ENCODE measurements at places on chromosomes 4 and X.

DNA sequence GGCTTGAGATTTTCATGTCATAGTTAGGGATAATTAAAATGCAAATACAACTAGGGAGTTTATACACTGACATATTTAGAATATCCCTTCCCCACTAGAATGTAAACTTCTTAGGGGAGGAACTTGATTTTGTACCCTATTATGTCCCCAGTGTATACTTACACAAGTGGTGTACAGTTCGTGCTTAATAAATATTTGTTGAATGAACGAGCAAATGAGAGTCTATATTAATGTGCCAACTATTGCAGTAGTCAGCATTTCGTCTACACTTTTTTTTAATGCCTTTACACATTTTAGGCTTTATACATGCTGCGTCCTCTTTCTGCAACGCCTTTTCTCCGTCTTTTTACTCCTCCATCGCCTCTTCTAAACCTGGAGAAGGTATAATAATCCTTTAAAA, 8.4 kb upstream of the MOB1B start:
- DNase-seq, result no peak

GRCh38 chr4:68950033-68950432, 1.6 kb downstream of the UGT2A3 start:
- DNase-seq, result no peak

GRCh38 chrX:108299101-108299591, 139.1 kb downstream of the COL4A6 start:
- peak; percentile 65 for DNase-seq

GRCh38 chr4:13298655-13299054, 185.5 kb downstream of the RAB28 start:
- no peak for DNase-seq

DNA sequence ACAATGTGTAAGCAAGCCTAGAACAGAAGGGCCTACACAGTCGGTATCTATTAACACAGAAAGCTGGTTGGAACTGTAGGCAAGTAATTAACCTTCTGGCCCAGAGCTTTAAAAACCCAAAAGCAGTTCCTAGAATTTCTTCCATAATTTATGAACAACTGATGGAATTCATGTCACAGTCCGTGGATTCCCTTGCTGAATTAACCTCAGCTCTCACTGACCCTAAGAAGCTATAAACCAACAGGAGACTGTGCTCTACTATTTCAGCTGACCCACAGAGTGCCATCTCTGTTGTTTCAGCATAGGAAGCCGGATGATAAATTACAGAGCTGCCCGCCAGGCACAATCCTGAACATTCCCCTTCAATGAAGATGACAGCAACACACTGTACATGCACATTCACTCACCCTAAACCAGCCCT, 157.3 kb downstream of the PRDM5 start:
- no peak for DNase-seq

- peak; percentile 39 for DNase-seq
Observed at GRCh38 chrX:69618803-69619202, 2.9 kb downstream of the EDA start.

DNA sequence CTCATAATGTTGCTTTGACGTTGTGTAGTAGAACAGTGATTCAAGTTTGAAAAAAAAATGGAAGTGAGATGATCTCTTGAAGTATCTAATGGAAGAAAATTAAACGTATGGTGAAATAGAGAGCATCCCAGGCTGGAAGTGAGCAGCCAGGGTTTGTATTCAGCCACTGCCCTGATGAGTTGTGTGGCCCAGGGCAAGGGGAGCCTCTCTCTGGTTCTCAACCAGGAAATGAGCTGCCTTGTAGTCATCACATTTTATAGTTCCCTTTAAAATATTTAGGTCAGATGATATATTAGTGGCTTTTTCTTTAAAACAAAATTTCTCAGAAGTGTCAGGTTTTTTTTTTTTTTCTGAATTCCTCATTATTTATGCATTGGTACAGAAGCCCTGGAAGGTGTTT, 150.3 kb downstream of the GPAT3 start:
- DNase-seq, result no peak

DNA sequence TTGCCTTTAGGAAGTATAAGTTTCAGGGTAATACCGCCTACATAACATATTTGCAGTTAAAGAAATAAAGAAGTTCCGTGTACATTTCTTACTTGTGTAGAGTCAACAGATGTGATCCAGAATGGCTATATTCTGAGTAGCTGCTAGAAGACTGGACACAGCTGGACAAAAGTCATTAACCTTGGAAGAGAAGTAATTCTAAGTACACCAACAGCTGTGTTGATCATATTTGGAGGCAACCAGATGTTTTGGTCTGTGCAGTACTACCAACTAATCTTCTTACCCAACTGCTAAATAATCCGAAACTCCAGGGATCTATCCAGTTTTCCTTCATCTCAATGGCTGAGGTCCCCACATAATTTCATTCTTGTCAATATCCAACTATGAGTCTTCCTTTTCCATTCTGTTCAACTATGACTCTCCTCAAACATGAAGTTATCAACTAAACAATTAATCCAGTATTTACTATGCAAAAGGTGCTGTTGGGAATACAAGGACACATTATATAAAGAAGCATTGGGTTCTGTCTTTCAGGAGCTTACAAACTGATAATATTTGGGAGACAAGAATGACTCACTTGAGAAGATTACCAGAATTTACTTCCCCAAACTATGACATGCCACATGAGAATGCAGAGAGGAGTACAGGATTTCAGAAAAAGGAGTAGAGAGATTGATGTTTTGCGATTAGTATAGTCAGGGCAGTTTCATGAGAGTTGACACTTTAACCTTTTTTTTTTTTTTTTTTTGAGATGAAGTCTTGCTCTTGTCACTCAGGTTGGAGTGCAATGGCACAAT, 78.2 kb downstream of the COL4A6 start:
- peak; percentile 16 for DNase-seq

All from cardiac fibroblast (primary cell).